Suppressor macrophage treated with lipopolysaccharide for 4 hours (primary cell): ENCODE measurements at places on chromosomes 6 and 20.
A peak's percentile ranks its signal among the peaks of the same experiment; 100 is the strongest.

- no peak for DNase-seq
Measured at GRCh38 chr6:149935668-149936067, 6.1 kb upstream of the ULBP2 start.

GRCh38 chr6:150261997-150262697 lies 106.7 kb upstream of the IYD start:
- DNase-seq: no peak

DNA sequence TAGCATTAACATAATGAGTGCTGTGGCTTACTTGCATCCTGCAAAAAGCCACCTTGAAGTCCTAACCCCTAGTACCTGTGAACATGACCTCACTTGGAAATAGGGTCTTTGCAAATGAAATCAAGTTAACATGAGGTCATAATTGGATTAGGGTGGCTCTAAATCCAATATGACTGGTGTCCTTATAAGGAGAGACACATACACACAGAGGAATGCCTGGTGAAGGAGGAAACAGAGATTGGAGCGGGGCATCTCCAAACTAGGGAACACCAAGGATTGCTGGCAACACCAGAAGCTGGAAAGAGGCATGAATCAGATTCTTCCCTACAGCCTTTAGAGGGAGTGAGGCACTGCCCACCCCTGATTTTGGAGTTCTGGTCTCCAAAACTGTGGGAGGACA lies 17.6 kb upstream of the RPS6KA2 start:
- DNase-seq: no peak

GRCh38 chr6:34524971-34525370 lies 31.2 kb downstream of the SPDEF start:
- no peak for DNase-seq

DNA sequence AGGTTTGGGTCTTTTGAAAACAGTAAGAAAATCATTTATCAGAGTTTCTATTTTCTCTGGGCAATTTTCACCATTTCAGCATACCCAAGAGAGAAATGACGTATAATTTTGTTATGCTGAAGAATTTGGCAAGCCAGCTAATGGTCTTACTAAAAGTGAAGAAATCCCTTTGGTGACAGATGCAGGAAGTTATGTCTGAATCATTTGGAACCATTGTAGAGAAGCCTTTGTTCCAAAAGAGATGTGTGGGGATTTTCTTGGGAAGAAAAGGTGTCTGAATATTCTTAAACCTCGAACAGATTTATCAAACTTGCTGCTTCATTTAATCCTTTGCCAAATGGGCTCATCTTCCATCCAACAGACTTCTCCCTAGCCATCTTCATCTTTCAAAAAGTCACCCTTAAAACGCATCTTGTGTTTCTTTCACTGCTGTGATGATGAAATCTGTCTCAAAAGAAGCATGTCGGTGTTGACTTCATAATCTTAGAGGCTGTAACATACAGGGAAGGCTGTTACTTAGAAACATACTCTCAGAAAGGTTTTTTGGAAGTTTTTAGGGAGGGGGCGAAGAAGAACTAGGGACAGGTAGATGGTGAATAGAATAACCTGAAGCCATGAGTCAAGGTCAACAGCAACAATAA lies 39.5 kb downstream of the CITED2 start:
- peak; percentile 92 for DNase-seq

- peak; percentile 65 for DNase-seq
Measured at GRCh38 chr6:30720738-30721197, 616 bp downstream of the TUBB start.

DNA sequence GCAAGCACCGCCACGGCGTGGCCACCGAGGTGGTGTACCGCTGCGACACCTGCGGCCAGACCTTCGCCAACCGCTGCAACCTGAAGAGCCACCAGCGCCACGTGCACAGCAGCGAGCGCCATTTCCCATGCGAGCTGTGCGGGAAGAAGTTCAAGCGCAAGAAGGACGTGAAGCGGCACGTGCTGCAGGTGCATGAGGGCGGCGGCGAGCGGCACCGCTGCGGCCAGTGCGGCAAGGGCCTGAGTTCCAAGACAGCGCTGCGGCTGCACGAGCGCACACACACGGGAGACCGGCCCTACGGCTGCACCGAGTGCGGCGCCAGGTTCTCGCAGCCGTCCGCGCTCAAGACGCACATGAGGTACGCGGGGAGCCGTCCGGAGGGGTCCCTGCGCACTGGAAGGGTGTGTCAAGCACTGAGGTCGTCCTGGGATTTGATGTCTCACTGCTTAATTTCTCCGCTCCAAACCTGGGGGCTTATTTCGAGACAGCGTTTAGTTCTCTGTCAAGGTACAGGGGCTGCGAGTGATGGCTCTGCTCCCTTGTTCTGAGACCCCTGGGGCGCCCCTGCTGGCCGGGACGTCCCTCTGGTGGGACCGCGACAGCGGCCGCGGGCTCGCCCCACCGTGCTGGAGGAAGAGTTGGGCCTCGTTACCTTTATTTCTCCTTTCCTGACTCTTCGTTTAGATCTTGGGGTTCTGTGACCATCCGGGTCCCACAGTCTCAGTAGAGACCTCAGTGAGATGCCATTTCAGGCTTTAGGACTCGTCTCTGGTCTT lies 3.6 kb downstream of the GZF1 start:
- no peak for DNase-seq

DNA sequence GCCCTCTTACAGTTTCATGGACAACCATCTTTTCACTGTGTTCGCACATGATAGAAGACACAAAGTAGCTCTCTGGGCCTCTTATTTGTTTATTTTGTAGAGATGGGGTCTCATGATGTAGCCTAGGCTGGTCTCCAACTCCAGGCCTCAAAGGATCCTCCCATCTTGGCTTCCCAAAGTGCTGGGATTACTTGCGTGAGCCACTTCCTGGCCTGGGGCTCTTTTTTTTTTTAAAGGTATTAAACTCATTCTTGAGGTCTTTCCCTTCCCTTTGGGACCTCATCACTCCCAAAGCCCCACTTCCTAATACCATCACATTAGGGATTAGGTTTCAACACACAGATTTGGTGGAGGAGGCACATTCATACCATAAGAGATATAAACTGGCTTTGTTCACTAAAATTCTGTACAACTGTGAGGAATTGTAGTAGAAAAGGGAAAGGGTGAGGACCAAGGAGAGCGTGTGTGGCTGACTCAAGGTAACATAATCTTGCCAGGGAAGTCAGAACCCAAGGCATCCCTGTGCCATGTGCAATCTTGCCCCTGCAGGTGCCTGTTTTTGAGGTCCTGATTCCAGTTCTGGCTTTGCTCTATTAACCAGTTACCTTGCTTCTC lies 45.5 kb downstream of the EIF2S2 start:
- no peak for DNase-seq

GRCh38 chr20:5592165-5592564 lies 158.0 kb upstream of the SHLD1 start:
- DNase-seq: no peak

GRCh38 chr20:61400499-61400898 lies 148.4 kb downstream of the CDH4 start:
- DNase-seq: no peak

DNA sequence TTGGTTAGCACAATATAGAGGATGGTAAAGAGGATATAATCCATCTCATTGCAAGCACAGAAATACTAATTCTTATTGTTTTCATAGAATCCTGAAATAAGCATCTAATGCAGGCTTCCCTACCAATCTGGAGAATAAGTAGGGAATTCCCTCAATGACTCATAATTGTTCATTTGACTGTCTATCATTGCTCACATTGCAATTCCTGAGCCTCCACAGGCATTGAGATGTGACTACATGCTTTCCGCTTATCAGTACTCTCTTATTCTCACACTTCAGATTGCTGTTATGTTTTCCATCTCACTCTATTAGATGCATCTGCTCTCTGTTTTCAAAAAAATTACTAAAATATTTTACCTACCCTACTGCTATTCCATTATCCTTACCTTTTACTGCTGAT lies 216.2 kb upstream of the PRSS16 start:
- DNase-seq: no peak

- no peak for DNase-seq
Measured at GRCh38 chr6:10850728-10851127, 12.4 kb upstream of the MAK start.

GRCh38 chr20:8175741-8176675 lies 43.9 kb downstream of the PLCB1 start:
- no peak for DNase-seq

- no peak for DNase-seq
Measured at GRCh38 chr20:46215913-46216707, 92.2 kb downstream of the CDH22 start.

DNA sequence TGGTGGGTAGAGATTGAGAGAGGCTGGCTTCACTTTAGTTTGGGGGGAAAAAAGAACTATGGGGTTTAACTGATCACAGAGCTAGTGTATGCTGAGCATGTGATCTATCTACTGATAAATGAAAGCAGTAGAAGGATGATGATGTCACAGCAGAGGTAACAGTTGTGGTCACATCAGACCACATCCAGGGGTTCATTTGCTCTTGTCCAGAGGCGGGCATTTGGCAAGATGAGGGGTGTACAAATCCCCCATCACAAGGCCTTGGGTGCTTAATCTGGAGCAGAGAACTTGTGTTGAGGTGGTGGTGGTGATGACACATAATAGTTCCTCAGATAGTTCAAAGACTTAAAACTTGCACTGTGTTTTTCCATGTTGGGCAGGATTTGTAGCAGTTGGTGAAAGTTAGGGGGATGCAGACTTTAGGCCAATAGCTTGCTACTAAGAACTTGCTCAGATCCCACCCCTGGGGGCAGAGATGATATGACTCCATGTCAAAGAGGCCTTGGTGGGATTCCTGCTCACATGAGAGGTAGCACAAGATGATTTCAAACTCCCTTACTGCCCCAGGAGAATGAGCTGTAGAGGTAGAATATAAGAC lies 63.4 kb downstream of the PRDM1 start:
- no peak for DNase-seq

GRCh38 chr6:34317172-34317477 lies 68.3 kb upstream of the SMIM29 start:
- DNase-seq: no peak

- no peak for DNase-seq
Measured at GRCh38 chr20:20440481-20440880, 72.6 kb downstream of the INSM1 start.

GRCh38 chr6:162100096-162100495 lies 627.5 kb downstream of the PRKN start:
- DNase-seq: no peak

- DNase-seq: peak; percentile 55
Measured at GRCh38 chr6:113306552-113307145, 550.5 kb upstream of the MARCKS start.

DNA sequence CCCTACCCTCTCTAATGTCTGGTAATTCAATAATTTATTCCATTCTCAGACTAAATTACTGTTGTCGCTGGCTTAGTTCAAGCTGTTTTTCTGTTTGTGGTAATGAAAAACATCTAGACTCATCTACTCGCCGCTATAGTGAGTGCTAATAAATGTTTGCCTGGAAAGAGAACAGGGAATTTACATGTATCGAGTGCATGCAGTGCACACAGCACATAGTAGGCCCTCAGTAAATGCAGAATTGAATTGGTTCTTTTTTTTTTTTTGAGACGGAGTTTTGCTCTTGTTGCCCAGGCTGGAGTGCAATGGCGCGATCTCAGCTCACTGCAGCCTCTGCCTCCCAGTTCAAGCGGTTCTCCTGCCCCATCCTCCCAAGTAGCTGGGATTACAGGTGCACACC lies 7.7 kb upstream of the NSFL1C start:
- DNase-seq: no peak

DNA sequence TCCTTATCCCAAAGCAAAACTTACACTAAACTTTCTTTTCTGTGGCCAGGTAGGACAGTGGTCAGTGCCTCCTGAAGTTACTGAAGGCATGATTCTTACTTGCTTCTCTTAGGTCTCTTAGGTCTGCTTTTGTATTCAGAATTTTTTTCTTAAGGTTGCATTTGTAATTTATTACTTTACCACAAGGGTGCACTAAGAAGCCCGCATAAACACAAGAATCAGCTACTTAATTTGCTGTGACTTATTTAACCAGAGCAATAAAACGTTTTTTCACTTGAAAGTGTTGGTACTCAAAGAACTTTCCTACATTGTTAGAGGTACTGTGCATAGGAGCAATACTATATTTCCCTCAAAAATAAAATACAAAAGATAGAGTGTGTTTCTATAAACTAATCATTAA lies 75.4 kb upstream of the LAMA2 start:
- DNase-seq: peak; percentile 1

DNA sequence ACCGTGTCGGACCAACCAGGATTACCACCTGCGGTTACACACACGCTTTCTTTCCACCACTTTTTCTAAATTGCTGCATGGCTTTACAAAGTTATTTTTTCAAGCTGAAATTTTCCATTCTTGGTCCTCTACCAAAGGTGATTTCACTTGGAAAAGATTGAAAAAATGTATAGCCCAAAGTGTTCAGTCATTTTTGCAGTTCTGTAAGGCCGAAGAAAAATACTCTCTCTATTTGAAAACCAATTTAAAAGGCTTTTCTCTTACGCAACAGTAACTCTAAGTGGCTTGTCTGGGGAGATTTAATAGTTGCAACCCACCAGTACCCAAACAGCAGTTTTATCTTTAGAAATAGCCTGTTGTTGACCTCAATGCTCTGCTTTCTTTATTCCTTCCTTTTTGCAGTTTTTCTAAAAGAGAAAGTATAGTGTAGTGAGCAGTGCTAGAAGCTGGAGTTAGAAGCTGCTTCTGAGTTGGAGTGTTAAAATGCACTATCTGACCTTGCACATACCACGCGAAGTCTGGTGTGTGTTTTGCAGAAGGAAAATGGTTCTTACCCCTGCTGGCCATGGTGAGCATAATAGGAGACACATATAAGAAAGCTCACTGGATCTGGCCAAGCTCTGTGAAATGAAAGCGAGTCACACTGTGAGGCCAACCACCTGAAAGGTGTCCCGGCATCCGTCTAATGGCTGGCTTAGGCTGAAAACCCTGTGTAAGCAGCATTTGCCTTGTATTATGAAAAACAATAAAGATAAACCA lies 271.6 kb upstream of the PRND start:
- no peak for DNase-seq

DNA sequence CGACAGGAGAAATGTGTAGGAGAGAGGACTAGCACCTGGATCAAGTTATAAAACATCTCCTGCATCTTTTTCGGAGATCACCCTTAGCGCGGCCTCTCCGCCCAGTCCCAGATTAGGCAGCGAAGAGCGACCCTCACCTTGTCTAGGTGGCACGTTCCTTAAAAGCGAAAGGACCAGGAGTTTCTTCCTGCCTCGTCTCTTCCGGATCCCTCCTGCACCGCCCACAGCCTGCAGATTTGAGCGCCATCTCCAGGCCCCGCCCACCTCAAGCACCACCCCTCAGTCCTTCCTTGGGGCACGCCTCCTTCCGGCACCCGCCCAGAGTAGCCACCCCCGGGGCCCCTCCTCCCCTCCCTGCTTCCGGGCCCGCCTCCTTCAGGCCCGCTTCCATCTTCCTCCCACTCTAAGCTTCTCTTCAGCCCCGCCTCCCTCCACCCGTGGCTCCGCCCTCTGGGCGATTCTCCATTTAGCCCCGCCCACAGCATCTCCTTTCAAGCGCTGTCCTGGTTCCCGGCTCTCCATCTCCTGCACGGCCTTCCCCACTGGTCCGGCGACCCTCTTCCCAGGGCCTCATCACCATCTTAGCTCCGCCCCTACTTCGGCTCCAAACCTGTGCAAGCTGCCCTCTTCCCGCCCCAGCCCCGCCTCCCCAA lies 662 bp upstream of the RALY start:
- DNase-seq: peak; percentile 99

GRCh38 chr6:53735896-53736295 lies 58.9 kb upstream of the LRRC1 start:
- DNase-seq: no peak

- DNase-seq: no peak
Measured at GRCh38 chr20:5092765-5093339, 26.9 kb downstream of the PCNA start.
